ENCODE measurements at places on chromosomes 6 and 20. TPM values are rescaled to one million over a fixed set of nuclear protein-coding genes. Genes with fewer than 3 reads are reported as not detected.

Gene TFAP2D
- not detected for polyA plus RNA-seq

Gene POM121L2
- polyA plus RNA-seq: 0.02 TPM

Gene LINC00237
- not detected for polyA plus RNA-seq

Gene SPATS1
- not detected for polyA plus RNA-seq

Gene OARD1
- 21.1 TPM for polyA plus RNA-seq

Gene KHDC1L
- 0.38 TPM for polyA plus RNA-seq

All from pancreas (tissue), 10 donors.